CD8-positive, alpha-beta memory T cell (primary cell): ENCODE measurements at places on chromosomes 7 and 10.
A peak's percentile ranks its signal among the peaks of the same experiment; 100 is the strongest.

DNA sequence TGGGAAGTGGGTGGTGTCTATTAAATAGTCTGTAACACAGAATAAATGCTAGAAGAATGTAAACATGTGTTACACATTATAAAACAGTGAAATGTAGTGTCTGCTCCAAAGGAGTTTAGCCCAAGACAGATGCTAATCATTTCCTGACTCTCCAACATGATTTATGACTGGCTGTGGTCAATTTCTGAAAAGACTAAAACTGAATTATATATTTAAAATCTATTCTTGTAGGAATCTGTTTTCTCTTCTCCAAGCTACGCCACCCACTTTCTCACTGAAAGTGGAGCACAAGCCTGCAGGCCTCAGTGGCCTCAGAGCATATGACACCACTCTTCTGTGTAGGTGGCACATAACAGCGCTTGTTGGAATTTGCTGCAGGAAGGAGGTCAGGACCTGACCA lies 44.4 kb downstream of the CTTNBP2 start:
- H3K27ac ChIP-seq: no peak overlapping the region
- no peaks in the 10 kb centered on the region for H3K36me3 ChIP-seq
- no peaks in the 10 kb centered on the region for H3K4me1 ChIP-seq
- DNase-seq: no peak
- no peak overlapping the region for H3K4me3 ChIP-seq
- H3K27me3 ChIP-seq: no peaks in the 10 kb centered on the region

GRCh38 chr10:116247691-116248090 lies 25.3 kb downstream of the GFRA1 start:
- H3K4me3 ChIP-seq: no peak overlapping the region
- H3K27ac ChIP-seq: no peak overlapping the region
- H3K27me3 ChIP-seq: no peaks in the 10 kb centered on the region
- no peaks in the 10 kb centered on the region for H3K36me3 ChIP-seq
- no peak for DNase-seq

DNA sequence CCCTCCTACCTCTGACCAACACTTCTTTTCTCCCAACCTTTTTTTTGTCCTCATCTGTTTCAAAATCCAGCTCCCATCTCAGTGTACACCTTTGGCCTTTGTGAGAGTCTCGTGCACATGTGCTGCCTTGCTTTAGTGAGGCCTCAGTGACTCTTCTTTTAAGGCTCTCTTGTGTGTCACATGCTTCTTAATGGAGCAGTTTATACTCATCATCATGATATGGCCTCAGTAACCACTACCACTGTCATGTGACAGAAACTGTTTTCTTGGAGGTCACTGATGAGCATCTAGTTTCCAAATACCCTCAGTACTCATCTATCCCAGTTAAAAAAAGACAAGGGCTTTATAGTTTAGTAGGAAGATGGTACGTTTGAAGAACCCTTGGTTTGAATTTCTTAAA lies 8.1 kb upstream of the ARHGAP22 start:
- H3K27me3 ChIP-seq: no peaks in the 10 kb centered on the region
- H3K27ac ChIP-seq: no peak overlapping the region
- no peaks in the 10 kb centered on the region for H3K4me1 ChIP-seq
- no peak for DNase-seq
- H3K36me3 ChIP-seq: no peaks in the 10 kb centered on the region

DNA sequence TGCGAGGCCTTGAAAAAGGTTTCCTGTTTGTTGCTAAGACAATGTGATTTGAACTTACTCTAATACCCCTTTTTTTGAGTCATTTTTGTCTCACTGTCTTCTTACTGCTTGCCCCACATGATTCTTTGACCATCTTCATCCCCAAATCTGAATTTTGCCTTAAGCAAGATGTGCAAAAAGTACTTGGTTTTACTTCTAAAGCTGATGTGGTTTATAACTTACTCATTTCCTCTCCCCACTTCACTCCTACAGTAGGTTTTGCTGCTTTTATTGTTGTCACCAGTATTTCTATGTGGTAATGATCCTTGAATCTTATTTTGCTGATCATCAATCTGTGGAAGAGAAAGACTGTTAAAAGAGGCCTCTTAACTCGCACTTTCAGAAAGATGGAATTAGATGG lies 396.4 kb downstream of the SDK1 start:
- H3K4me1 ChIP-seq: peaks cover 4% of the 10 kb centered on the region
- H3K27me3 ChIP-seq: no peaks in the 10 kb centered on the region
- H3K4me3 ChIP-seq: no peak overlapping the region
- no peak for DNase-seq
- no peak overlapping the region for H3K27ac ChIP-seq

DNA sequence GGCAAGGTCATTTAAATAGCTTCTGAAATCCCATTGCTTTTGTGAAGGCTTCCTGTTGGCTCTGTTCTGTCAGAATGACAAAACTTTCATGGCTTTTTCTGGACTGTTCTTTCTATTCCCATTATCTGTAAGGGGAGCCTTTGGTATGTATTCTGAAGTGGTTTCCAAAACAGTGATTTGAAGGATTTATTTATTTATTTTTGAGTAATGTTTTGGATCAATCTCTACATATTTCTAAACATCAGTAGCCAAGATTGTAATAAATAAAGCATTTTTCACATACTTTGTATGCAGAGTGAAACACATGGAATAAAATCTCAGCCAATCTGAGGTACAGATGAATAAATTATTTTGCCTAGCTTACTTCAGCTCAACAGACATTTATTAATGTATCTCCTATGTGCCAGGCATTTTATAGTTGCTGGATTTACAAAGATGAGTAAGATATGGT lies 121.1 kb downstream of the BBS9 start:
- no peaks in the 10 kb centered on the region for H3K27me3 ChIP-seq
- no peak overlapping the region for H3K4me3 ChIP-seq
- no peak for DNase-seq
- H3K27ac ChIP-seq: no peak overlapping the region

GRCh38 chr7:55299273-55299967 lies 65.7 kb upstream of the LANCL2 start:
- no peak overlapping the region for H3K4me3 ChIP-seq
- no peaks in the 10 kb centered on the region for H3K4me1 ChIP-seq
- no peaks in the 10 kb centered on the region for H3K27me3 ChIP-seq

DNA sequence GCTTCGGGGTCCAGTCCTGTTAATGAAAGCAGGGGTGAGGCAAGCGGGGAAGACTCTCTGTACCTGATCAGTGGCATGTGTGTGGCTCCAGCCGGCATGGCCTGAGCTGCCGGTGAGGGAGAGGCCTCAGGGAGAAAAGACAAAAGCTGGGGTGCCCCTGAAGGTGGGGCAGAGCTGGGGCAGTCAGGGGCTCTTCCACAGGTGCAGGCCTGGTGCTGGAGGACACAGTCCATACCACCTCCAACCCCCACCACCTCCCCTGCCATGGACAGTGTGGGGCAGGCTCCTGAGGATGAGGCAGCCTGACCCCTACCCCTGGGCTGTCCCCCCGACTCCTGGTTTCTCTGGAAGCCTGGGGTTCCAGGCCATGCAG lies 129.5 kb downstream of the LHPP start:
- DNase-seq: peak; percentile 36
- H3K36me3 ChIP-seq: no peaks in the 10 kb centered on the region
- no peak overlapping the region for H3K27ac ChIP-seq
- H3K4me1 ChIP-seq: no peaks in the 10 kb centered on the region
- no peak overlapping the region for H3K4me3 ChIP-seq

DNA sequence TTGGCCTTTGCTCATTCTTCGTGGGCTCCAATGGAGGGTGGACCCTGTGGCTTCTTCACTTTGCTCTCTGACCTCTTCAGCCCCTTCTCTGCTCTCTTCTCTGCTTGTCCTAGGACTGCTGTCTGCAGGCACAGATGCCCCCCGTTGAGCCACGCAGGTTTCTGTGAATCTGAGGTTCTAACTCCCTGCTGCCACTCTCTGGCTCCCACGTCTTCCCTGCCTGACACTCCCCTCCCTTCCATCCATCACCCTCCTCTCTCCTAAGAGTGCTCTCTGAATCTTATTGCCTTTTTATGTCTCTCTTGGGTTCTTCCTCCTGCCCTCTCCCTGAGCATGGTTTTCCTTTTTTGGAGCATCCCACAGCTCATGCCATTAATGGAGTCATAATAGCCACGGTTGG lies 499.5 kb upstream of the GALNT17 start:
- H3K27ac ChIP-seq: no peak overlapping the region
- DNase-seq: no peak
- no peaks in the 10 kb centered on the region for H3K36me3 ChIP-seq
- no peak overlapping the region for H3K4me3 ChIP-seq
- H3K4me1 ChIP-seq: no peaks in the 10 kb centered on the region
- no peaks in the 10 kb centered on the region for H3K27me3 ChIP-seq

DNA sequence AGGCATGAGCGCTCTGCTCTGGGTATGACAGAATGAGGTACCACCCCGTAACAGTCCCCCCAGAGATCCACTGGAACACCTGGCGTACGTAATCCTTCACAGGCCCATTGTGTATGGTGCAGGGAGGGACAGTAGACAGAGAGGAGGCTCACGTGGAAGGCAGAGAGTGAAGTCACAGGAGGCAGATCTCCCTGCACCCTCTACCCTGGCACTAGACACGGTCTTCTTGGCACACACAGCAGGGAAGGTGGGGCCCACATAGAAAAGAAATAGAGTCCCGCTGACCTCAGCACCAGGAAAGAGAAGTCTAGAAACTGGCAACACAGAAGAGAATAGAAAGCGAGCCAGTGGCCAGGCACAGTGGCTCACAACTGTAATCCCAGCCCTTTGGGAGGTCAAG lies 51.9 kb downstream of the SLC29A4 start:
- peaks cover 23% of the 10 kb centered on the region for H3K4me1 ChIP-seq
- H3K27ac ChIP-seq: no peak overlapping the region
- DNase-seq: no peak

- no peak overlapping the region for H3K4me3 ChIP-seq
- H3K27me3 ChIP-seq: peaks cover 14% of the 10 kb centered on the region
- no peak overlapping the region for H3K27ac ChIP-seq
- peaks cover 13% of the 10 kb centered on the region for H3K4me1 ChIP-seq
- no peak for DNase-seq
- no peaks in the 10 kb centered on the region for H3K36me3 ChIP-seq
Measured at GRCh38 chr10:14180911-14181566, 149.7 kb downstream of the FRMD4A start.

DNA sequence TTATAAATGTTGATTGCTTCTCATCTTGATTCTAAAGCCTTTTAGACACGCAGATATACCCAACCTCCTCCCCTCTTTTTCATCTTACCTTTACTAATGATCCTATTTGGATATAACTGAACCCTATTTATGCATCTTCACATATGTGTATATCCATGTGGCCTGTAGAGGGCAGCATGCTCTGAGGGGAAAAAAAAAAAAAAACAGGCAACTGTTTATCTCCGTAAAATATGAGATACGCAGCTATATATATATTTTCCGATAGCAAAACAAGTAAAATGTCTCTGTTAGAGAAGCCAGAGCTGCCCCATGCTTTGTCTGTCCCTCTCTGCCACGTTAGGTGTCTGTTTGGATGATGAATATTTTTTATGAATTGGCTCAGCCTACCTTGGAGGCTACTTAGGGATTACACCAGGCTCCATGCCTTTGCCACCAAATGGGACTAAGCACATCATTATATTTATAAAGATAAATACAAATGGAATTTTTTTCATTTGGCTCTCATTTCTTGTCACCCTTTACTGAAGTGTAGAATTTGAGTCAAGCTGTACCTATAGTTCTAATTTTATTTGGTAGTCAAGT lies 174.8 kb upstream of the FZD1 start:
- peaks cover 12% of the 10 kb centered on the region for H3K4me1 ChIP-seq
- no peak overlapping the region for H3K27ac ChIP-seq
- H3K36me3 ChIP-seq: no peaks in the 10 kb centered on the region
- DNase-seq: peak; percentile 19
- no peak overlapping the region for H3K4me3 ChIP-seq
- no peaks in the 10 kb centered on the region for H3K27me3 ChIP-seq

- H3K27me3 ChIP-seq: no peaks in the 10 kb centered on the region
- H3K27ac ChIP-seq: no peak overlapping the region
- no peak overlapping the region for H3K4me3 ChIP-seq
- no peaks in the 10 kb centered on the region for H3K4me1 ChIP-seq
- DNase-seq: no peak
Measured at GRCh38 chr7:107276220-107276827, 107.5 kb downstream of the HBP1 start.

DNA sequence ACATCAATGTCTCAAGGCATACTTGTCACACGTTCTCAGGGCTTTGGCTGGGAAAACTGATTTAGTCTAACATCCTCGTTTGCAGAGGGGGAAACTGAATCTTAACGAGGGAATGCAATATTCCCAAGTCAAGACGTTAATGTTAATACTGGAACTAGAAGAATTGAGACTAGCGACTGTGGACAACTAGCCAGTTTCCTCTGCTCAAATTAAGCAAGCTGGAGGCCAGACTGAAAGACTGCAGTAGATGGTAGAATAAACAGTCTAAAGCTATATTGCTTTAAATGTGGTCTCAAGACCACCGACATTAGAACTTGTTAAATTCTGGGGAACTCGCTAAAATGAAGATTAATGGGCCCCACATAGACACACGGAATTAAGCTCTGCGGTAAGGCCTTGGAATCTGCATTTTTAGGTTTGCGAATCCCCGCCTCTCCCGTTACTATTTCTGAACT lies 639 bp upstream of the TFAM start:
- no peaks in the 10 kb centered on the region for H3K27me3 ChIP-seq
- peak overlapping the region; percentile 75 for H3K4me3 ChIP-seq
- no peak for DNase-seq
- H3K27ac ChIP-seq: peak overlapping the region; percentile 68
- peaks cover 14% of the 10 kb centered on the region for H3K36me3 ChIP-seq

DNA sequence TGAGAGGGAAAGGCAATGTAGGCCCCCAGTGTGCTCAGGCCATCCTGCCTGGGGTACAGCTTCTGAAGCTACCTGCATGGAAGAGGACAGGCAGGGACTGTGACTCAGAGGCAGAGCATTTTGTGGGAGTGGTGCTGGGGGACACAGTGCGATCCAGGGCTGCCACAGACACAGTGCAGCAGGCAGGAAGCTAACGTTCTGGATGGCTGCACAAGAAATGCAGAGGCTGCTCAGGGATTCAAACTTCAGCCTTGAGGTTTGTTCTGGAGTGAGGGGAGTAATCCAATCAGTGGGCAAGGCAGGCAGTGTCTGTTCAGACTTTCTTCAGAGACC lies 648.0 kb upstream of the IGFBP3 start:
- DNase-seq: no peak
- no peaks in the 10 kb centered on the region for H3K36me3 ChIP-seq
- H3K27me3 ChIP-seq: no peaks in the 10 kb centered on the region
- H3K4me3 ChIP-seq: no peak overlapping the region
- H3K27ac ChIP-seq: no peak overlapping the region
- H3K4me1 ChIP-seq: no peaks in the 10 kb centered on the region

GRCh38 chr7:31080763-31081162 lies 28.7 kb downstream of the ADCYAP1R1 start:
- no peak for DNase-seq
- H3K4me1 ChIP-seq: no peaks in the 10 kb centered on the region
- no peaks in the 10 kb centered on the region for H3K36me3 ChIP-seq
- H3K27ac ChIP-seq: no peak overlapping the region
- H3K4me3 ChIP-seq: no peak overlapping the region
